ENCODE measurements at places on chromosomes 1 and 21.
A peak's percentile ranks its signal among the peaks of the same experiment; 100 is the strongest.

DNA sequence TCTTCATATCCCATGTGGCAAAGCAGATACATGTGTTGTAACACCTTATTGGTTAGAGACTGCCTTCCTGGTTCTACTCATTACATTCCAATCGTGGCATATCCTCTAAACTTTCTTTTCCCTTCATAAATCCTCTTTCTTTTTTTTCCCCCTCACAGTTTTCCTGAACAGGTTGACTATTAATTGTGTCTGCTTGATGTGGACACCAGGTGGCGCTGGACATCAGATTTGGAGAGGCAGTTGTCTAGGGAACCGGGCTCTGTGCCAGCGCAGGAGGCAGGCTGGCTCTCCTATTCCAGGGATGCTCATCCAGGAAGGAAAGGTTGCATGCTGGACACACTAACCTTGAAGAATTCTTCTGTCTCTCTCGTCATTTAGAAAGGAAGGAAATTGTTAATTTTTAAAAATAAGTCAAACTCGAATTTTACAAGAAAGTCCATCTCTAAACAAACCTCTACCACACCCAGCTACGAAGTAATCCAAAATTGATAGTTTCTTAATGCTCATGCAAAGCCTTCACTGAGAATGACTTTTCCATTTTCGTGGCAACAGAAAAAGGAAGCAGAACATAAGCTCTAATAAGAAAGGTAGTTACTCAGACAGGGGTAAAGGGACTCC lies 59.4 kb upstream of the ASB17 start:
- peak; percentile 97 for DNase-seq

GRCh38 chr1:203537806-203538464 lies 44.0 kb downstream of the OPTC start:
- DNase-seq: peak; percentile 78

GRCh38 chr1:177983482-177984135 lies 13.8 kb upstream of the SEC16B start:
- no peak for DNase-seq

DNA sequence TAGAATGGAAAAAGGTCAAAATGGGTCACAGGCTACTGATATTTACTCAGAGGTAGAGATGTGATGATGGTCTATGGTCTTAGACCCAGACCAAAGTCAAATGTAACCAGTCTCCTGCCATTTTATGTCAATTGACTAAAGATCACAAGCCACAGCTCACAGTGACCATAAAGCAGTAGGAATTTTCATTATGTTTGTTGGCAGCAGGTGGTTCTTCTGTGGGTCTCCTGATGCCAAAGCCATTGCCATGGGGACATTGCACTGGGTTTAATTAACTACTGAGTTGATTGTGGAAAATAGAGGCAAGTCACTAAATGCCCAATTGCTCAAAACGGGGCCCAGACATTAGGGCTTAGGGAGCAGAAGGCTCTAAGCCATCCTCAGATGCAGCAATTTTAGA lies at the start of gene OR10K2:
Gene OR10K2, minus strand, starts transcription at position 101 of the 400 bp plus-strand sequence. CDS start 5,371 bp downstream, outside the sequence.
- DNase-seq: no peak

- DNase-seq: no peak
Observed at GRCh38 chr1:198959676-198960075, 320.8 kb downstream of the PTPRC start.

GRCh38 chr1:79501153-79501552 lies 494.6 kb upstream of the ADGRL4 start:
- no peak for DNase-seq

GRCh38 chr1:211748810-211749209 lies 73.4 kb upstream of the NEK2 start:
- DNase-seq: no peak

DNA sequence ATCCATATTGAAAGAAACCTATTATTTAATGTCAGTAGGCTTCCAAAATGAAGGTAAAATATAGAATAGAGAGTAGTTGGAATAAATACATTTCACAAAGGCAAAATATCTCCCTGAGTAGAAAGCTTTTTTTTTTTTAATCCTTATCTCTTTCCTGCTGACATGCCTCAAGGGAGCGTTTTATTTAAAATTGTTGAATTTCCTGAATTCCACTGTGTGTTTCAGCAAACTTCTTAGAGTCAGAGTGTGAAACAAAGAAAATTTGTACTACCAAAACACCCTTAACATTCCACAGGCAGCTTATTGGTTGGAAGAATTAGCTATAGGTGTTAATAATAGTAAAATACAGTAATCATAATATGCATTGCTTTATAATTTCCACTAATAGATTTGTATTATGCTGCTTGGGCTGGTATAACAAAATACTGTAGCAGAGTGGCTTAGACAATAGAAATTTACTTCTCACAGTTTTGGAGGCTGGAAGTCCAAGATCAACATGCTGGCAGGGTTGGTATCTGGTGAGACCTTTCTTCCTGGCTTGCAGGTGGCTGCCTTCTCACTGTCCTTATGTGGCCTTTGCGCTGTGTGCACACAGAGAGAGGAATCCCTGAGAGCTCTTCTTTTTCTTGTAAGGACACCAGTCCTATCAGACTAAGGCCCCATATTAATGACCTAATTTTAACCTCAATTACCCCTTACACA lies 468.4 kb upstream of the C1orf87 start:
- DNase-seq: no peak

GRCh38 chr1:55062801-55063576 lies 23.6 kb downstream of the PCSK9 start:
- DNase-seq: no peak

GRCh38 chr1:235075048-235075776 lies 53.4 kb downstream of the TOMM20 start:
- DNase-seq: peak; percentile 95

DNA sequence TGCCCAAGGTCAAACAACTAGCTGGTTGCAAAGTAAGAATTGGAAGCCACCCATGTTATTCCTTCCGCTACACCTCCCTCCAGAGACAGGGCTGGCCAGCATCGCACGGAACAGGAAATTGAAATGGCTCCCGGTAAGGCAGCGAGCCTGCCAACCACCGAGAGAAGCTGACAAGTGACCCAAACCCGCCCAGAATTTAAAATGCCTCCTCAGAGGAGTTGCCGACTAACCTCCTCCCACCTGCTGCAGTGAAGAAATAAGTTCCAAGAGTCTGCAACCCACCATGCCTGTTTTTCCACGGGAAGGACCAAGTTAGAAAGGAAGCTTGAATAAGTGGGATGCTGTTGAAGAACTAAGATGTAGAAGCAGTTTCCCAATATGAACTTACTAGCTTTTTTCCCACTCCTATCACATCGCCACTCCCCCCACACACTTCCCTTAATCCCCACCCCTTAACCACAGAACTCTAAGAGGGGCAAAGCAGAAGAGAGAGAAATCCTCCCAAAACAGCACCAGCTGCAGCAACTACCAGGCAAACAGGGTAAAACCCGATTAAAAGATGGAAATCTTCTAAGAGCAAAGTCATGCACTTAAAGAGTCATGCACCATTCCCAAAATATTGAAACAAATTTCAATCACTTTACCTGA lies 78.6 kb downstream of the TIAM1 start:
- DNase-seq: no peak

- no peak for DNase-seq
Observed at GRCh38 chr21:39326607-39327307, 13.3 kb upstream of the BRWD1 start.

- DNase-seq: peak; percentile 74
Observed at GRCh38 chr1:116309090-116309870, 63.8 kb upstream of the ATP1A1 start.

DNA sequence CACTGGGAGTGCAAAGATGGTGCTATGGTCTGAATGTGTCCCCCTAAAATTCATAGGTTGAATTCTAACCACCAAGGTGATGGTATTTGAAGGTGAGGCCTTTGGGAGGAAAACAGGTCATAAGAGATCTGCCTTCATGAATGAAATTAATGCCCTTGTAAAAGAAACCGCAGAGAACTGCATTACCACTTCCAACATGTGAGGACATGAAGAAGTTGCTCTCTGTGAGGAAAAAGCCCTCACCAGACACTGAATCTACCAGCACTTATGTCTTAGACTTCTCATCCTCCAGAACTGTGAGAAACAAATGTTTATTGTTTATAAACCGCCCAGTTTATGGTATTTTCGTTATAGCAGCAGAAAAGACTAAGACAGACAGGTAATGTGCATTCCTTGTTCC lies 224.7 kb upstream of the C1orf87 start:
- no peak for DNase-seq

DNA sequence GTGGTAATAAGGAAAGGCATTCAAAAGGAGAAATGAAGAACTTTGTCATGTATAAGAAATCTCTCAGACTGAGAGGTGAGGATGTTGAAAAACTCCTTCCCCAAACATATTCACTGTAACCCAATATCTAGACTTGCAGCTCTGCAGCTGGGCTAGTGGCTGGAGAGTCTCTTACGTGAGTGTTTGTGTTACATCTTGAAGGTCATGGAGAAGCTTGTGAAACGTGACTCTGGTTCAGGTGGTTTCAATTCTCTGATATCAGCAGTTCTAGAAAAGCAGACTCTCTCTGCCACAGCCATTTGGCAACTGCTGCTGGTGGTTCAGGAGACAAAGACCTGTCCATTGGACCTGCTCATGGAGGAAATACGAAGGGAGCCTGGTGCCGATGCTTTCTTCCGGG lies 55.0 kb upstream of the EPHA8 start:
- DNase-seq: peak; percentile 68

GRCh38 chr21:36966066-36966820 lies at the start of gene HLCS:
TSS of gene HLCS (minus strand) at chr21:36966669. CDS start at chr21:36966638, 31 bp downstream.
- peak; percentile 90 for DNase-seq

DNA sequence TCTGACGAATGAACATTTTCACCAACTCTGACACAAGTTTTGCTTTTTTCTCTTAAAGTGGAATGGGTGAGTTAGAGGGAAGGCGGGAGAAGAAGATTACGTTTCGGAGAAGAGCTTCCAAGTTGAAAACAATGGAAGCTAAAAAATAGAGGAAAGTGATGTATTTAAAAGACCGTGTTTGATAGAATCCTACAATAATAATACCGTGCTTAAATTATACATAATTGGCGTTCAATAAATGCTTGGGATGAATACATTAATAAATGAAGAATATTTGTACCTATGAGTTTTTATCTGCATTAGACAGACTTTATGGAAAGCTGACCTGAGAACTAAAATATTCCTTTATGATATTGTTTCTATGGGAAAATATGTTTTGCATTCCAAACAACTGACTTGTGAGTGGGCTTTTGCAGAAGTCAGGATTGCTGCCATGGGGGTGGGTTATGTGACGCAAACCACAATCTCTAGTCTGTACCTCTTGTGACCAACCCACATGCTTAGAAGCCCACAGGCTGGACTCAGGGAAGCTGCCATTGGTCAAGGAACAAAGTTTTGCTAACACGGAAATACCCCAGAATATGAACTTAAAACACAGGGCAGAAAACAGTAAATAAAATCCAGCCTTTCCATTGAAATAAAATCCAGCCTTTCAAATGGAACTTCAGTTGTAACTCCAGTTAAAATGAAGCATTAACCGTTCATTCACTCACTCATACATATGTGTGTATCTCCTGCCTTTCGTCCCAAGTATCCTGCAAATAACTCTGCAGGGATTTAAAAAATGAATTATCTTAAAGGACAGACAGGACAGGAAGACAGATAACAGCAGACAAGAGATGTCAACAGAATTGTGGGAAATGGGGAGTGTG lies 21.3 kb upstream of the ATF3 start:
- no peak for DNase-seq

GRCh38 chr1:193412748-193413147 lies 226.3 kb upstream of the B3GALT2 start:
- DNase-seq: no peak

DNA sequence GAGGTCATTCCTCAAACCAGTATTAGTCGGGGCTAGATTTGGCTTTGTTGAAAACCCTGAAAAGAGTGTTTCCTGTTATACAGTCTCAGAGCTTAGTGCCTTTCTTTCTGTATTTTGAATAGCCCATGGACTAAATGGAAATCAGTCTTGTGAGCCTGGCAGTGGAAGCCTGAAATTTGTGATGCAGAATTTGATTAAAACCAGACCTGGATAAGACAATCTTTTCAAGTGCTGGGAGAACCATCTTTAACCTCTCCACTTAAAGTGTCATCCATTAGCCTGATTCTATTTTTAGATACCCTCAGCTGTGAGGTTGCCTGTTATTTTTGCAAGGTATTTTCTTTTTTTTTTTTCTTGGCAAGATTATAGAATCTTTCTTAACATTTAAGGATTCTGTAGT lies 19.5 kb downstream of the ACTN2 start:
- no peak for DNase-seq

DNA sequence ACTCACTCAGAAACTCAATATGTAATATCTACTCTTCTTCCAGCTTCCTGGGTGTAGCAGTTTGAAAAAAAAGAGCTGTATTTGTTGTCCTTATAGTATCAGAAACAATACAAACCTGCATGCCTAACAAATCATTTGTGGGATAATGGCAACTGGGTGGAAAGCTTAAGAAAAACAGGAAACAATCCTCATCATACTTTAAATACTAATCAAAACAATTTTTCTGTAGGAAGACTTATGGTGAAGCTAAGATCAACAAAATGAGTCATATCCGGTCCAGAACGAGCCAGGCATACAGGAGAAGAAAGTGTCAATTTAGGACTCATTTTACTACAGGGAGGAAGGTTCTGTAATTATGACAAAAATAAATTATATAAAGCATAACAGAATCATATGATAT lies 181.8 kb upstream of the ADGRL4 start:
- DNase-seq: peak; percentile 82

GRCh38 chr1:50091068-50091467 lies 17.7 kb upstream of the ELAVL4 start:
- no peak for DNase-seq

DNA sequence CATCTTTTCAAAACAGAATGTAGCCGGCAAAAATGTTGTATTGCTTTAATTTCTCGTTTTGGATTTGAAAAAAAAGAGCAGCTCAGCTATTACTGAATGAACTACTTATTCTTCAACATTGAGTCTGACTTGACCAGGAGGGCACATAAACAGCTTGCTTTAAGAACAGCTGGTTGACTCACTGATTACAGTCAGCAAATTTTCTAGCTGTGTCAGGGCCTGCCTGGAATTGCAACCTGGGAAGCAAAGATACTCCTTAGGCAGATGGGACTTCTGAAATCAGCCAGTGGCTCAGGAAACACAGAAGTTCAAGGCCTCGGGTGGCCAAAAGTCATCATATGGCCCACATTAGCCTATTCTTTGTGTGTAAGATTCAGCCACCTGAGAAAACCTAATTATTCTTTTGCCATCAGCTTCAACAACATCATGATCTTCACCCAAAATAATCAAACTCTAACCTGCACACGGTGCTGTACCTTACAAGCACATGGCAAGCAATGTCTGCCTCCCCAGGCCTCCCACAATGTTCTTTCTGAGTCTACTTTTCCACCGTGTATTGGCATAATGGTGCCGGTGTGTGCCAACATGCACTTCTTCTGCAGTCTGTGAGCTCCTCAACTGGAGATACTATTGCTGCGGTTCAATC lies 307.2 kb downstream of the HHIPL2 start:
- peak; percentile 54 for DNase-seq

DNA sequence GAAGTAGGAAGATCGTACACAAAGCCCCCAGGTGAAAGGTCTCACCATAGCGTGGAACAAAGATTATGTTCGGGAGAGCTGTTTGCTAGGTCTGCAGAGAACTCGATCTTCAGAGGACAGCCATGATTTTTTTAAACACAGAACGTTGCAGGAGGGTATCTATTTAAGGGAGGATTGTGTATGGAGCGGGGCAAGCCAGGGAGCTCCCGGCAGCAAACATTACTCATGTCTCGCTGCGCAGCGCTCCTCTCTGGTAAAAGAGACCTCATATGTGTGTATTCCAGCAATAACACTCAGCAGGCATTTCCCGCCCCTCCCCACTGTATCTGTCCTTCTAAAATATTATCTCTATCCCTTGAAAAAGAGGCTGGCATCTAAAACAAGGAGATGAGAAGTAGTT lies 2.7 kb downstream of the GLIS1 start:
- DNase-seq: no peak

- DNase-seq: peak; percentile 52
Observed at GRCh38 chr1:225877580-225877979, 4.6 kb downstream of the TMEM63A start.

- no peak for DNase-seq
Observed at GRCh38 chr1:110878993-110879392, 6.0 kb downstream of the CD53 start.
